ENCODE measurements at places on chromosomes 6 and 20.

DNA sequence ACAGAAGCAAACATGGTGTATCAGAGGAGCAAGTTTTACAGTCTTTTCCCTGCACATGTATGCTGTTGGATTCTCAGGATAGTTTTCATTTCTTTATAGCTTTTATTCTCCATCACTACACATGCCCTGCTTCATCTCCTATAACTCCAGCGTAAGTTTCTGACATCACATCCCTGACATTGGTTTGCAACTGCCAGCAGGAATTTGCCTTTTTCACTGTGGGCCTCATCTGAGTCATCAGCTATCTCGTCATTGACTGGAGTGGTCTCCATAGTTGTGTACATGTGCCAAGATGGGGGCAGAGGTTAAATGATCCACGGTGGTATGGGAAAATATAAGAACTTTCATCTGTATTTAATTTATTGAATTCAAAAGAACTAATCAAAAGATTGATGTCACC is 96.7 kb downstream of the SLX4IP start:
- DNase-seq, result peak; percentile 74

DNA sequence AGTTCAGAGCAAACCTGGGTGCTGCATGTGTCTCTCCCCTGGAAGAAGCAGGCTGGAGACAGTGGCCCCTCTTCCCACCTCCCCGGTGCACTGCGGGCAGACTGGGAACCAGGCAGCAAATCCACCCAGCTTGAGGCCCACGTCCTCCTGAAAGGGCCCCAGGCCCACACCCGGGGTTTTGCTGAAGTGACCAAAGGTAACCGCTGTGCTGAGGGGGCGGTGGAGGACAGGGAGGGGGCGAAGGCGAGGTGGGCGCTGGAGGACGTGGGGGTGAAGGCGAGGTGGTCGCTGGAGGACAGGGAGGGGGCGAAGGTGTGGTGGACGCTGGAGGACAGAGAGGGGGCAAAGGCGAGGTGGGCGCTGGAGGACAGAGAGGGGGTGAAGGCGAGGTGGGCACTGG is 1.8 kb upstream of the BIRC7 start:
- DNase-seq, result no peak

GRCh38 chr20:23634985-23635767 is 2.6 kb downstream of the CST3 start:
- no peak for DNase-seq

GRCh38 chr6:69895396-69895795 is 29.0 kb downstream of the COL19A1 start:
- no peak for DNase-seq

GRCh38 chr6:166691199-166691598 is 64.1 kb upstream of the RPS6KA2 start:
- peak; percentile 52 for DNase-seq

DNA sequence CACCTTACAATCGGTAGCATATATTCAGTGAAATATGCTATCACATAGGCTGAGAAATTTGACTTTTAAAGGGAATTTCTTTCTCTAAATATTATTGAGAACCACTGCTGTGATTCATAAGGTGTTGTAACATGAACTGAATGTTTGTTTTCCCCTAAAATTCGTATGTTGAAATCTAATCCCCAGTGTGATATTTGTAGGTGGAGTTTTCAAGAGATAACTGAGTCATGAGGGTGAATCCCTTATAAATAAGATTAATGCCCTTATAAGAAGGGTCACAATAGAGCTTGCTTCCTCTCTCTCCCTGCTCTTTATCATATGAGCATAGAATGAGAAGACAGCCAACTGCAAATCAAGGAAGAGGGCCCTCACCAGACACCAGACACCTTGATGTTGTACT is 64.8 kb downstream of the LMBRD1 start:
- DNase-seq, result no peak

DNA sequence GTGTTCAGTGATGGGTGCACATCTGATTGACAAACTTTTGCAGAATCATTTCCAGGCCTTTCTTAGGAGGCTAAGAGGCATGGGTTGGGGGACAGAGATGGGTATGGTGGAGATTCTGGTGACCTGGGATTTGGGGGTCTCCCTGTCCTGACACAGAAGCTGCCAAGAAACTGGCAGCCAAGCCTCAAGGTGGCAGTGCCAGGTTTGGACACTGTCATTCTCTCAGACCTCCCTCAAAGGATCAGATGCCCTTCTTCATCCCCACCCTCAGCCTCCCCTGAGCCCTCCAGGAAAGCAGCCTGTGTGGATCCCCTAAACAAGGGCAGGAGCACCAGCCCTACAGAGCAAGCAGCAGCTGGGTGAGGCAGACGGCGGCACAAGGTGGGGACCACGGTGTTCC is 18.1 kb upstream of the MAS1L start:
- no peak for DNase-seq

GRCh38 chr20:6976106-6976900 is 208.8 kb downstream of the BMP2 start:
- no peak for DNase-seq

DNA sequence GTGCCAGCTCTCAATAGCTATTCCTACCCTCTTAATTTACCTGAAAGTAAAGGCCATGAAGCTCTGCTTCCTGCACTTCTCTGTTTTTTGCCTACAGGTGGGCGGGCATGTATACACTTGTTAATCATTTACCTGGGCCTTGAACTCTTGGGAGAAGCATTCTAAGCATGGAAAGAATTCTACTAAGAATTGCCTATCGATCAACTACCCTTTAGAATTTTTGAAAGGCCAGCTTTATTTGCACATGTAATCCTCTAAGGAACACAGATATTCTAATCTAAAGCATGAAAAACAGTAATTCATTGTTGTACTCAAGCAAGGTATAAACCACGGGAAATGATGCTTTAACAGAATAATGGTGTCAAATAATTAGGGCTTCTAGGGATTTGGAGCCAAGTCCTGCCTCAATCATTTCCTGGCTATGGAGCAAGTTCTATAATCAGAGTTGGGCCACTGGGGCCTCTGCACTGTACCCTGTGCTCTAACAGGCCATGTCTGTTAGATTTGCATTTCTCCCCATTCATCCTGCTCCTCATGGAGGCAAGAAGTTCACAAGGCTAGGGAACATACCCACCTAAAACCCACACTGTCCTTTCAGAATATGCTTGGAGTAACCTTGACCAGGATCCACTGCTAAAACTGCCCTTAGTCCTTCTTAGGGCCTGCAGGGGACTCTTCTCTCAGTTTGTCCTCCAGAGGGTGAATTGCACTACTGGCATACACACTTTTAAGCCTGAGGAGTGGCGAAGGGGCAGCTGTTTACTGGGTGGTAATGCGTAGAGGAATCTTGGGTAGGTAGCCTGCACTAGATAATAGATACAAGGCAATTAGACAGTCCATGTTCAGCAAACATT is 276.4 kb upstream of the JAG1 start:
- no peak for DNase-seq

DNA sequence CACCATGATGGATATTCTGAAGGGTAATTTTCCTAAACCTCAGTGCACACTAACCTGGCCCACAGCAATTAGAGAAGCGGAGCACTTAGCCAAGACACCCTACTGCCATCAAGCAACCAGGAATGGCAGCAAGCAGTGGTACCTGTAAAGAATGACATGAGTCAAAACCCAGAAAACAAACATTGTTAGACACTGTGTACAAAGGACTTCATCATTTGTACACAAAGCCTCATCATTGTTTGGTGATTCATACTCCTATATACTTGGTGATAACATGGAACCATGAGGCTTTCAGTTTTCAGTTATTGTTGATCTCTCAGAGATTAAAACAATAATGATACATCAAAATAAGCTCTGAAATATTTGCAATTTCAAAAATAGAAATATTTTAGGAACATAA is 74.6 kb downstream of the MLIP start:
- no peak for DNase-seq

DNA sequence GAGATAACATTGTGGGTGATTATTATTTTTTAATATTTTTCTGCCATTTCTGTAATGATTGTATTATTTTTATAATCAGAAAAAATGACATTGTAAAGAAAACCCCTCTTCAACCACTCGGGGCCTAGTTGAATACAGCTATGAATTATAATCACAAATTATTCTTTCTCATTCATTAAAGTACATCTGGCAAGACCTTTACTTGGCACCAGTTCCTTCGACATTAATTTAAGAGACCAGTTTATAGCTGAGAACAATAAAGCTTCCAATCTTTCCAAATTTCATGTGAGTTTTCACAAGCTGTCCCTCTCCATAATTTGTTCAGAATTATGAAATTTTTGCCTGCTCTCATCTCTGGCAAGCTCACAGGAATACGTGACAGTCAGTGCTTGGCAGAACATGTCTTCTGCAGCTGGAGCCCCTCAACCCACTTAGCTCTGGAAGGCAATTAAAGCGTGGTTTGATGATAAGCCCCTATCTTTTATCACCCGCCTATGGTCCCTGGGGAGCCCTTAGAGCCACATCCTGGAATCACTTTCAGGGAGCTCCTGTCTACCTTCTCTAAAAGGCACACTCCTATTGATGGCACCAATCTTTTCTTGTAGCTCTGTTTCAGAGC is 237.2 kb upstream of the PRND start:
- DNase-seq, result no peak

DNA sequence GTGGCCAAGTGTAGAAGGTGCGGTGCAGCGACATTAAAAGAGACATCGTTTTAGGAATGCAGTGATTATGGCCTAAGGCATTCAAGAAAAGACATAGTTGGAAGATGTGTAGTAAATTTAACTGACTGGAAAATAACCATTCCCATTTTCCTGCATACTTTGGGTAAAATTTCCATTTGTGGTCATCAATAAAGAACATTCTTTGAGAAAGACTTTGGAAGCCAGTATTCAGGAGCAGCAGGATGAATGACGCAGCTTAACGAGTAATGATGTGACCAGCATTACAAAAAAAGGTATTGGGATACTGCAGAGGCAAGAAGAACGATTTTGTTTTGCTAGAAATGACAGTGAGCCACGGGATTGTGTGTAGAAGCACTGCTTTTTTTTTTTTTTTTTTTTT is 7.0 kb upstream of the RWDD1 start:
- DNase-seq, result peak; percentile 82

DNA sequence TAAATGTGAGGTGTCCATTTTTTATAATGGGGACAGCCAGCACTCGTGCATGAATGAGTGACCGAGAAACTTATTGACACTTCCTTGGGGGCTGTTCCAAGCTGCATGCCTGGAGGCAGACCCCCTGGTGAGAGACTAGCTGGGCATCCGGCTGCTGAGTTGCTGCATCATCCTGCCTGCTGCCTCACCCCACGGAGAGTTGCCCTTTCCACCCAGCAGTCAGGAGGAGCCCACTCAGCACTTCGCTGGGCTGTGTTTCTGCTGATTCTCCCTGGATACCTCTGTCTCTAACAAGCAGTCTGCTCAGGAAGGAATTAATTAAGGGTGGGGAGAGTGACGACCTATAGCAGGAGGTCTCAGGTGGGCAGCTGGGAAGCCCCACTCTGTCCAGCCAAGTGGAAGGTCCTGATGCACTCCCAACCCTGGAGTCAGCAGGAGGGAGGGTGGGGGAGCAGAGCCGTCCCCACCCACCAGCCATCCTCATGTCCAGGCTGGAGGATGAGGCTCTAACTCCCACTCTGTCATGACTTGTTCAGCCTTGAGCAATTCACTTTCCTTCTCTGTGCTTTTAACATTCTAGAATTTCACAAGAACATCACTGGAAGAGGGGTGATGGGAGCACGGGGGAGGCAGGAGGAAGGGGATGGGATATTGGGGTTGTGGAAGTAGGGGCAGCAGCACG is 177.3 kb downstream of the LRFN2 start:
- no peak for DNase-seq

GRCh38 chr6:150549674-150550101 is 50.0 kb upstream of the PLEKHG1 start:
- DNase-seq, result no peak

DNA sequence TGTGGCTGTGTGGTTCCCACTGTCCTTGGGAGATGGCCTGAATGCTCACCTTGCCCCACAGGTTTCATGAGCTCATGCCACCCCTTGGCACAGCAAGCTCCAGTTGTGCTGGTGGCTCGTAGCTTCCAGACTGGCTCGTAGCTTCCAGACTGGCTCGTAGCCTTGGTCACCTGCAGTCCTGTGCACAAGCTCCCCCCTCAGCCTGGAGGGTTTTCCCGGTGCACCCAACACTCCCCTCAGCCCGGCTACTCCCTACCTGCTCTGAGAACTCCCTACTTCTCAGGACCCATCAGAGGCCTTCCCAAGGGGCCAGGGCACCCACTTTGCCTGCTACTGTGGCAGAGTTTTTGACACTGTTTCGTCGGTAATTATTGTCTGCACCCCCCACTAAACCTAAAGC is 285.6 kb downstream of the TAF4 start:
- no peak for DNase-seq

GRCh38 chr6:50990750-50991446 is 172.2 kb downstream of the TFAP2B start:
- DNase-seq, result no peak

GRCh38 chr6:29968130-29968529 is 25.8 kb downstream of the HLA-A start:
- DNase-seq, result peak; percentile 47

- DNase-seq, result no peak
These were observed 15.1 kb upstream of the TRIM39 start for GRCh38 chr6:30311671-30312070.

DNA sequence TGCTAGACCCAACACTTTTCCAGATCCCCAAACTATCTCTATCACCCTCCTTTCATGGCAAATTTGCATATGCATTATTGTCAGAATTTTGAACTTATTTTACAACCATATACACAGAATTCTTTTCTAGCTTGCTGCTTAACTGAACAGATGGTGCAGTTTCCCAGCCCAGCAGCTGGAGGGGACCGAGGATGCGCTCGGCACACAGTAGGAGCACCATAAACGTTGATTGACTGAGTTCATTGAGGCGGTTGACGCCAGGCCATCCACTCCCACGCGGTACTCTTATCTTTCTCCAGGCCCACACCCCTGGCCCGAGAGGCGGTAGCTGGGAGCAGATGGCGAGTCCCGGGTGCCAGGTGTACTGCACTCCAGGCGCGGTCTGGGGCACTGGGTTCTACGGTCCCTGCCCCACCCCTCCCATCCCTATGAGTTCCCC is 6.8 kb upstream of the SOX4 start:
- DNase-seq, result no peak

DNA sequence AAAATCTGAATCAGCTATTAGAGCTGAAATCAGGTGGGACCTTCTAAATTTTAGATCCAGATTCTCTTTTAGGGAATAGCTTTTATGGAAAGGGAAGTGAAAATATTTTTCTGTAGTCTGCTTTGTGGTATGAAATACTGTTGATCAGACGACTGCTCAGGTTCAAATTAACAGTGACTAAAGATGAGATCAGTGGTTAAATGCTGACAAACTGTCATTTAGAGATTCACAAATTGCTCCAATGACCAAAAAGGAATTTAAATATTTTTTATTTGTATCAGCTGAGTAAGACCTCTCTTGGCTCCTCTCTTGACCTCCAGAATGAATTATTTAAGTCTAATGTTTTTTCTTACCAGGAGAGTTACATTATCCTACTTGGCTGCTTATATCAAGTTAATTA is 77.3 kb downstream of the KCNQ5 start:
- DNase-seq, result peak; percentile 28

GRCh38 chr20:46552460-46553420 is 2.3 kb upstream of the OCSTAMP start:
- no peak for DNase-seq

Data from fibroblast of skin of abdomen (primary cell).